ENCODE measurements at places on chromosomes 2 and 18. TPM values are rescaled to one million over a fixed set of nuclear protein-coding genes. Genes with fewer than 3 reads are reported as not detected.

REEP1 gene
- polyA plus RNA-seq, result not detected

IL36RN gene
- polyA plus RNA-seq, result not detected

RTKN gene
- polyA plus RNA-seq, result not detected

C2orf66 gene
- not detected for polyA plus RNA-seq

FAM237A gene
- not detected for polyA plus RNA-seq

AFF3 gene
- polyA plus RNA-seq, result 0.49 TPM

TMBIM1 gene
- polyA plus RNA-seq, result 101 TPM

MAB21L4 gene
- polyA plus RNA-seq, result not detected

FAHD2B gene
- polyA plus RNA-seq, result 0.40 TPM

DNA sequence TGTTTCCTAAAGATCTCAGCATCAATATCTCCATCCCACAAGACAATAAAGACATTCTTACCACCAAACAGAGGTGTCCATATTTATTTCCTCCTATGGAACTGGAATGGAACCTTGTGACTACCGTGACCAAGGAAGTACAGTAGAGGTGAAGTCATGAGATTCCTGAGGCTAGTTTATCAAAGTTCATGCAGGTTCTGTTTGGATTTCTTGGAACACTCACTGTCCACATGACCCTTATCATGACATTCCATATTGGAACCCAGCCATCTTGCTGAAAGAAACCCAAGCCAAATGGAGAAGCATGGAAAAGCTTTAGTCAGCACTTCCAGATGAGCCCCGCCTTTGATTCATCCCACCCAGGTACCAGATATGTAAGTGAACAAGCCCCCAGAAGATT is 516.0 kb upstream of the POU3F3 start:
- H3K4me3 ChIP-seq, result no peak overlapping the region
- H3K27me3 ChIP-seq, result no peaks in the 10 kb centered on the region
- H3K4me1 ChIP-seq, result no peaks in the 10 kb centered on the region
- DNase-seq, result no peak

- no peaks in the 10 kb centered on the region for H3K4me1 ChIP-seq
- H3K27ac ChIP-seq, result no peak overlapping the region
- H3K36me3 ChIP-seq, result no peaks in the 10 kb centered on the region
These were observed 6.6 kb upstream of the DNAH7 start for GRCh38 chr2:196075196-196075595.

DNA sequence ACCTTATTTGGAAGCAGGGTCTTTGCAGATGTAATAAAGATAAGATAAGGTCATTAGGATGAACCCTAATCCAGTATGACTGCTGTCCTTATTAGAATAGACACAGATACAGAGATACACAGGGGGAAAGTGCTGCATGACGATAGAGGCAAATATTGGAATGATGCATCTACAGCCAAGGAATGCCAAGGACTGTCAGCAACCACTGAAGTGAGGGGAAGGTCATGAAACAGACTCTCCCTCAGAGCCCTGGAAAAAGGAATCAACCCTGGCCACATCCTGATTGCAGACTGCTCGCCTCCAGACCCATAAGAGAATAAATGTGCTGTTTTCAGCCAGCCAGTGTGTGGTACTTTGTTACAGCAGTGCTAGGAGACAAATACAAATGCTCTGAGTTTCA is 14.8 kb downstream of the TMEM237 start:
- no peaks in the 10 kb centered on the region for H3K4me1 ChIP-seq
- H3K27ac ChIP-seq, result no peak overlapping the region
- H3K4me3 ChIP-seq, result no peak overlapping the region
- DNase-seq, result no peak
- no peaks in the 10 kb centered on the region for H3K36me3 ChIP-seq

- H3K4me1 ChIP-seq, result no peaks in the 10 kb centered on the region
- no peaks in the 10 kb centered on the region for H3K36me3 ChIP-seq
- H3K4me3 ChIP-seq, result no peak overlapping the region
- H3K27ac ChIP-seq, result no peak overlapping the region
These were observed 32.7 kb downstream of the TNP1 start for GRCh38 chr2:216827073-216827720.

- no peaks in the 10 kb centered on the region for H3K36me3 ChIP-seq
- no peak overlapping the region for H3K27ac ChIP-seq
- no peak overlapping the region for H3K4me3 ChIP-seq
- H3K4me1 ChIP-seq, result peaks cover 27% of the 10 kb centered on the region
- no peaks in the 10 kb centered on the region for H3K27me3 ChIP-seq
These were observed 72.5 kb downstream of the VAPA start for GRCh38 chr18:9986156-9986930.

DNA sequence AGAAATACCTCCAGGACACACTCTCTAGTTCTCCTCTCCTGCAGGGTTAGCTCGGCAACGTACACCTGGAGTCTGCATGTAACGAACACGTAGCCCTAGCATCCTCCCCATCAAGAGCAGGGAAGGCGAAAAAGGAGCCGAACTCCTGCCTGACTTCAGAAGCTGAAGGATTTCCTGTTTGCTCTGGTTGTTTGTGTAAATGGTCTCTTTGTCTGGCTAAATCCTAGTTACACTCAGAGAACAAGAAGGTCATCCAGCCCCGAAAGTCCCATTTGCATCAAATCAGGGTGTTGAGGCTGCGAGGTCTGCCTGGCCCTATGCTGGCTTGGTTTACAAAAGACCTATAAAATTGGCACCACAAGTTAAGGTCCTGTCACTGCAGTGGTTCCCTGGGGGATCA is 66.4 kb upstream of the POMC start:
- no peaks in the 10 kb centered on the region for H3K27me3 ChIP-seq
- H3K4me1 ChIP-seq, result no peaks in the 10 kb centered on the region
- no peak overlapping the region for H3K4me3 ChIP-seq
- peaks cover 59% of the 10 kb centered on the region for H3K36me3 ChIP-seq

DNA sequence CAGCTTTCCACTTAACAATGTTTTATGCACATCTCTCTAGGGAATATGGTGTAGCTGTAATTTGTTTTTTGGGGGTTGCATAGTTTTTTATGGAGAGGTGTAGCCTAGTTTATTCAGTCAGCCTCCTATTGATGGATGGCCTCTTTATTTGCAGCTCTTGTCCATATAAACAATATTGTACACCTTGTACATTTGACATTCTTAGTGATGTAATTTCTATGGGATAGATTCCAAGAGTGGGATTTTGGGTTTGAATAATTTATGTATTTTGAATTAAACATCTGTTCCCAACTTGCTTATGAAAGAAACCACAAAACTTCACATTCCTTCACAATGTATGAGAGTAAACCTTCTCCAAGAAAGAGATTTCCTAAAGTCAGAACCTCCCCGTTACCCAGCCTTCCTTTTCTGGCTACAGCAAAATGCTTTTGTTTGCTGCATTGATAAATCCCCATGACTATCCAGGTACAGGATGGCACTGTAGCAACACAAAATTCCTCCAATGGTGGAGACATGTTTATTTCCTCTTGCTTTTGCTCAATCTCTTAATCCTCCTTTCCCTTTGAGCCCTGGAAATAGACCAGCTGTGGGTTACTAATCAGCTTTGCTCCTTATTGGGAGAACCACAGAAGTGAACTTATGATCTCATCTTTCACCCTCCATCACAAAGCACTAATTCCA is 58.4 kb upstream of the GALR1 start:
- H3K4me3 ChIP-seq, result no peak overlapping the region
- H3K27ac ChIP-seq, result no peak overlapping the region
- DNase-seq, result no peak
- H3K36me3 ChIP-seq, result no peaks in the 10 kb centered on the region
- no peaks in the 10 kb centered on the region for H3K27me3 ChIP-seq
- no peaks in the 10 kb centered on the region for H3K4me1 ChIP-seq

DNA sequence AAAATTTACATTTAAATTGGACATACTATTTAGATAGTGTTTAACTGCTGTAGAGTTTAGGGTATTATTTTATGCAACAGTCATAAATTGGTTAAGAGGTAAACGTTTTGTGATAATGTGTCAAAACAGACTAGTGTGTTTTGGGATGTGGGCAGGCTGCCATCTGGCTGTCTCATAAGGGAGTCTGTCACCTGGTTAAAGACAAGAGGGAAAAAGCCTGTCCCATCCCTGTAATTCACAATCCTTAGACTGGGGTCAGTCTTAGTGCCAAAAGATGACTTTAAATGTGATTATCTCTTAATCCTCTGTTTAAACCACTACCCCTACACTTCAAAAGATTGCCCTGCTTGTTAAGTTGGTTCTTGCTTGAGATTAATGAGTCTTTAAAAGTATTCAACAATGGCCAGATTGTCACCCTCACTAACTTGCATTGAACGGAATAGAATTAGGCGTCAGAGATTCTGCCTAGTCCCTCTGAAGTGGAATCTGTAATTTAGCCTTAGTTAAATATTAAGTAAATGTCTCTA is 59.2 kb downstream of the SGPP2 start:
- no peaks in the 10 kb centered on the region for H3K4me1 ChIP-seq
- H3K27ac ChIP-seq, result no peak overlapping the region
- H3K27me3 ChIP-seq, result peaks cover 18% of the 10 kb centered on the region
- no peaks in the 10 kb centered on the region for H3K36me3 ChIP-seq

DNA sequence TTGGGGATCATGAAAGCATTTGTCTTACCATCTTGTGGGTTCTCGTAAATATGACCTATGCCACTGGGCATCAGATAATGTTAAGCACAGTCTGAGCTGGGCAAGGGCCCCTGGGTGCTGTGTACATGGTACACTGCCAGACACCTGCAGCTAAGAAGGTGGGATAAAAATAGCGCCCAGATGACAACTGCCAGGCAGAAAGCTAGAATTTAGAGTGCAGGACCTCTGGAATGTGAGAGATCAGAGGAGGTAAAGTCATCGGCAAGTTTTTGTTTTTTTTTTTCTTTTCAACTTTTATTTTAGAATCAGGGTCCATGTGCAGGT is 53.8 kb upstream of the CYRIA start:
- H3K4me1 ChIP-seq, result peaks cover 39% of the 10 kb centered on the region

- no peak for DNase-seq
- no peak overlapping the region for H3K27ac ChIP-seq
- H3K27me3 ChIP-seq, result no peaks in the 10 kb centered on the region
- H3K4me3 ChIP-seq, result no peak overlapping the region
- H3K36me3 ChIP-seq, result no peaks in the 10 kb centered on the region
These were observed 60.0 kb downstream of the TMEM131 start for GRCh38 chr2:97935719-97936161.

- no peak overlapping the region for H3K4me3 ChIP-seq
- no peaks in the 10 kb centered on the region for H3K27me3 ChIP-seq
- DNase-seq, result peak; percentile 10
- H3K36me3 ChIP-seq, result no peaks in the 10 kb centered on the region
These were observed 385.7 kb downstream of the HRH4 start for GRCh38 chr18:24846138-24846537.

GRCh38 chr18:57529151-57529550 is 57.4 kb downstream of the FECH start:
- H3K36me3 ChIP-seq, result no peaks in the 10 kb centered on the region
- H3K4me1 ChIP-seq, result peaks cover 12% of the 10 kb centered on the region
- no peak for DNase-seq
- H3K4me3 ChIP-seq, result no peak overlapping the region

DNA sequence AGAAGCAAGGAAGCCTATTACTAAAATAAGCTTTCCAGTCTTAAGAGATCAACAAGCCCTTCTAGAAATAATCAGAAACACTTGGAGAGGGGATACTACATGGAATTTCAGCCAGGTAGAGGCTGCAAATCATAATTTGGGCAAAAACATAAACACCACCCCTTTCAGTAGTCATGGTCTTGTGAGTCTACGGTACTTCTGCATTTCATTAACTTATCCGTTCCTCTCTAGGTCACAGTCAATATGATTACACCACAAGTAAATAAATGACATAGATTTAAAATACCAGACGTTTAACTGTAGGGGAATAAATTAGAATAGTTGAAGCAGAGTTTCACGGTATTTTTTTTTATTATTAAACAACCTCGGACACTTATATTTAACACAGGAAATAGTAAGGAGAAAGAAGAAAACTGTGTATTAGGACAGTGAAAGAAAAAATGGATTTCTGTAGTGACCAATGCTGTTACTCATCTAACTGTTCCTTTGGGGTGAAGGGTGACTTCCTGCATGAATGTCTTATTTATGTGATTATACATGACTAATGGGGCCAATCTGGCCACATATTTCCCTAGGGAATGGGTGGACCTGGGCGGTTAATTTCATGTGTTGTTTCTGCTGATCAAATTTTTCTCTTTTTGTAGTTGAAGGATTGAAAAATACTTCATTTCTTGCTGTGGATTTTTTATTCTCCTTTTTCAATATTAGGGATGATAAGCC is 456.6 kb upstream of the UBE2E3 start:
- H3K4me1 ChIP-seq, result no peaks in the 10 kb centered on the region
- no peak overlapping the region for H3K4me3 ChIP-seq
- peak; percentile 46 for DNase-seq
- no peaks in the 10 kb centered on the region for H3K27me3 ChIP-seq

DNA sequence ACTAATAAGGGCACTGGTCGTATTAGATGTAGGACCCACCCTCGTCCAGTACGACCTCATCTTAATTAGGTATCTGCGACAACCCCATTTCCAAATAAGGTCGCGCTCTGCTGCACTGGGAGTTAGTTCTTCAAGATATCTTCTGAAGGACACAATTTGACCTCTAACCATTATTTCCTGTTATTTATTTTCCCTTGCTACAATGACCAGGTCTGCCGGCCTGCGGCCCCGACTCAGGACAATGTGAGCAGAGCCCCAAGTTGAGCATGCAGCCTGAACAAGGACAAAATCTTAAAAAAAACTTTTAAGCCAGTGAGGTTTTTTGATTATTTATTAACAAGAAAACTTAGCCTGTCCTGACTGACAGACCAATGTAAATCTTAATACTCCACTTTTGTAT is 107.6 kb downstream of the SMIM21 start:
- no peak overlapping the region for H3K27ac ChIP-seq
- no peaks in the 10 kb centered on the region for H3K4me1 ChIP-seq
- no peaks in the 10 kb centered on the region for H3K27me3 ChIP-seq
- no peak overlapping the region for H3K4me3 ChIP-seq
- H3K36me3 ChIP-seq, result no peaks in the 10 kb centered on the region
- DNase-seq, result no peak

GRCh38 chr18:63135101-63135500 is 184.5 kb downstream of the BCL2 start:
- DNase-seq, result no peak
- H3K36me3 ChIP-seq, result no peaks in the 10 kb centered on the region
- no peak overlapping the region for H3K4me3 ChIP-seq
- no peak overlapping the region for H3K27ac ChIP-seq
- peaks cover 19% of the 10 kb centered on the region for H3K4me1 ChIP-seq
